ENCODE measurements at places on chromosomes 4 and X. TPM values are rescaled to one million over a fixed set of nuclear protein-coding genes. Genes with fewer than 3 reads are reported as not detected.

DNA sequence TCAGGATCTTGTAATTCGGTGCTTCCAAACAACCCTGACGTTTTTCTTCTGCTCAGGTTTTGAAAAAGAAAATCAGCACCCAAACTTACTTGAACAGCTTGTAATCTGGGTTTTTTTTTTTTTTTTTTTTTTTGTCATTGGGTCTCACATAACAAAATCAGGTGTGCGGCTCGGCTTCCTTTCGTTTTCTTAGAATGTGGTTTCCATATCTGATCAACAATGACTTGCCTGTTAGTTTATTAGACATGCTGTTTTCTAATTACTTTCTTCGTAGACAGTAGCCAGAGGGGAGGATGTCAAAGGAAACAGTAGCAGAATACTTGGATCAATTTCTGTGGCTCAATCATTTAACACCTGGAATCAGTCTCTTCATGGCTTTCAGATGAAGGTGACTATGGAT, 890 bp upstream of the FREM3 start:
- DNase-seq, result no peak

DNA sequence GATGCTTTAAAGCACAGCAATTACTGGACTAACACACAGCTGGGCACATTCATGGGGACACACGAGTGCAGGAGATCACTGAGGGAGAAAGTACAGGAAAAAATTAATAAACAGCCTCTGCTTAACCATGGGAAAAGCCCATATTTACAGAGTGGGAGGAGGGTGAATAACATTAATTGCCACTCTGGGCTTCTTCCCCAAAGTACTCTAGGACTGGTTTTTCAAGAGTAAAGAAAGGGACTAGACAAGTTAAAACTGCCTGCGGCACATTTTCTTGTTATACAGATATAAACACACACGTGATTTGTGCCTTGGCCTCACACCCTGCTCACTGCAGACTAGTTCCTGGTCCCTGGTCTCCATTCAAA, 179.7 kb upstream of the TET2 start:
- DNase-seq, result no peak

DNA sequence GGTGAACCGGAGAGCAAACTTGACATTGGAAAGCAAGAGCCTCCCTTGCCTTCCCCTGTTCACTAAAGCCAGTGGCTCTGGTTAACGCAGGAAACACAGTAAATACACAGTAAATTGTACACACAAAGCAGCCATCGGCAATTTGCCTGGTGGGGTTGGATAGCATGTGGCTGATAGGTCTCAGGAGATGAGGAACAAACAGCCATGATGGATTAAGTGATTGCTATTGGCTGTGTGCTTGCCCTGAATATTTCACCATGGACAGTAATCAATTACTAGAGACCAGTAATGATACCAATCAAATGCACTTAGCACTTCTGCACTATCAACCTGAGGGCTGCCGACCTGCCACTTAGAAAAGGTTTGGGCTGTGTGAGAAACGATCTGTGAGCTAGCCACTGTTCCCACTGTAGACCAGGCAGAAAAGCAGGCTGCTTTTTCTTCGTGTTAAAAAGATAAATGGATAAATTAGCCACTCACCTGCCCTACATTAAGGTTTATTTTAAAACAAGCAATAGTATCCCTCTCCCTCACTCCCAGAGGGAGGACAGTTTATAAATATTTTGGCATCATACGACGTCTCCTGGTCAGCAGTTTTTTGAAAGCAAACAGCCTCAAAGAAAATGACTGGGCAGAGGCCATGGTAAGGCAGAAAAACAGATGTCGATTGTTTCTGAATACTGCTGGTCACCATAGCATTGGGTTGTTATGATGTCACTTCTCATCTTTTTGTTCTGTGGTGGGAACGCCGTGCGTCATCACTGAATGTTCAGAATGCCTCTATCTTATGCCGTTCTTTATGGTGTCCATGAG, 167.1 kb downstream of the MAML3 start:
- no peak for DNase-seq

- DNase-seq, result no peak
Observed at GRCh38 chr4:41437111-41437536, 100.8 kb upstream of the LIMCH1 start.

- DNase-seq, result no peak
Observed at GRCh38 chr4:3756343-3757059, 9.7 kb upstream of the ADRA2C start.

DNA sequence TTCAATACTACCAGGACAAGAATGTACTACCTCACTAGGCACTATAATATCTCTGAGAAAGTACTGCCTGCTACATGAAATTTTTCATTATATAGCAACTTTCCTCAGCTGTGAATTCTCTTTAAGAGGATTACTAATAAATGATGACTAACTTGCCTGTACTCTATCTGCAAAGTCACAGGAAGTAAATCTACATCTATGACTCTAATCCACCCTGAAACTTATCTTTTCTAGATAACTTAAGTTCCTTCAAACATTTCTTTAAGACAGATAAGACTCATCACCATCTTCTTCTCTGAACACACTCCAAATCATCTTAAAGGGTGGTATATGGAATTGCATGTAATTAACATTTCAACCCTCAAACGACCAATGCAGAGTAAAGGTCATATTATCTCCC, 28.8 kb downstream of the RPS6KA3 start:
- no peak for DNase-seq

Gene LRP2BP
- 4.5 TPM for polyA plus RNA-seq

Gene CPLX1
- polyA plus RNA-seq, result 0.84 TPM

Gene TXK
- polyA plus RNA-seq, result 4.3 TPM

All from right lung (tissue), 10 donors.